ENCODE measurements at places on chromosomes 1 and 21.
A peak's percentile ranks its signal among the peaks of the same experiment; 100 is the strongest.

GRCh38 chr1:19010503-19010902 is 54.0 kb upstream of the IFFO2 start:
- no peak for DNase-seq

GRCh38 chr1:44000122-44000665 is 8.8 kb downstream of the CCDC24 start:
- DNase-seq = no peak

- DNase-seq = peak; percentile 6
These were observed 481 bp downstream of the TAL1 start for GRCh38 chr1:47231301-47232186.

DNA sequence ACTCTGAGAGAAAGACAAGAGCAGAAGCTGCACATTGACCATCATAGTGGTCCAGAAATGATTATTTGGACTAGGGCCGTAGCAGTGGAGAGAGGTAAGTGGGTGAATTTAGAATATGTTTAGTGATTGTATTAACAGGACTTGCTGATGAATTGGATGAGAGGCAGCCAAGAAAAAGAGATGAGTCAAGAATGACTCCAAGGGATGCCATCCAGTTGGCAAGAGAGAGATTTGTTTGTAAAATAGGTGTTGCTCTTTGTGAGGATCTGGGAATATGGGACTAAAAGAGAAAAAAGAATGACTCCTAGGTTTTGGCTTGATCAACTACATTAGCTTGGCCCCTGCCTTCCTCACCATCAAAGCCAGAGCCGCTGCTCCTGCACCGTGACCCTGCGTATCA is 54.2 kb upstream of the ARTN start:
- no peak for DNase-seq

DNA sequence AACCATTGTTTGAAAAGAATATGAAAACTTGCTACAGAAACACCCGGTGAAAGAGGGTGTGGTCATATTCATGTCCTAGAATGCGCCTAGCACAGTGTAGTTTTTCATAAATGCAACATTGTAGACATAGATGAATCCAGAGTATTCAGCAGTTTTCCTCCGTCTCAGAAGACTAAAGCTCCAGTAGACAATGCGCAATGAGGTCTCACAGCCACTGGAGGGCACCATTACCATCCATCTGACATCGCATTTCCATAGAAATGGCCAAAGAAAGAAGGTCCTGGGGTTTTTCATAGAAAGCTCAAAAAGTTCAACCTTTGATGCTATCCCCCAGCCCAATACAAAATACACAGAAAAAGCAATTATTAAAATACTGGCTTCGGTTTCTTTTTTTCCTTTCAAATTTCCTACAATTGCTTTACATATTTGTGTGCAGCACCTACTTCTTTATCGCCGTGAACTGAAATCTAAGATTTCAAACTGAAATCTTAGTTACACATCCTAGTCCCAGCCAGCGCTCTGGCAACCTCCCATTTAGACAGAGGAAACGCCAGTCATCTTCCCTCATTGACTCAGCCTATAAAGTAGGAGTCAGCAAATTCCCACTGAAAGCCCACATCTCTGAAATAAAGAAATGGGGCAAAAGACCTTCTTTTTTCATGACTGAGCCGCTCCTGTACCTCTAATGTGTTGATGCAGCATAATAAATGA is 3.9 kb upstream of the CD58 start:
- peak; percentile 51 for DNase-seq

DNA sequence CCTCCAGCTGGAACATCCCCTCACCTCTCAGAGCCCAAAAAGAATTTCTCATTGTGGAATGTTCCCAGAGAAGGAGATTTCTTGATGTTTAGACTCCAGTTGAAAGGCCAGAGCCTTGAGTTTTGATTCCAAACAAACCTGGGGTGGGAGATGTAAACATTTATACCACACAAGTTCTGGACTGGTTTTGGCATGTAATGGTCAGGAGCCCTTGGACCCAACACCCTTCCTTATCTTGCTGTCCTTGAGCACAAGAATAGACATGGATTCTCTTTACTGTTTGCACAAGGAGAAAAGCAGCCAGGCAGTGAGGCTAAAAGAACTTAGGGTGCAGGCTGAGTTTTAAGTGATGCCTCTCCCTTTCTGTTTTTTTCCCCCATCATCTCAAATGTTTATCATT is 4.5 kb downstream of the RHBG start:
- DNase-seq = no peak

DNA sequence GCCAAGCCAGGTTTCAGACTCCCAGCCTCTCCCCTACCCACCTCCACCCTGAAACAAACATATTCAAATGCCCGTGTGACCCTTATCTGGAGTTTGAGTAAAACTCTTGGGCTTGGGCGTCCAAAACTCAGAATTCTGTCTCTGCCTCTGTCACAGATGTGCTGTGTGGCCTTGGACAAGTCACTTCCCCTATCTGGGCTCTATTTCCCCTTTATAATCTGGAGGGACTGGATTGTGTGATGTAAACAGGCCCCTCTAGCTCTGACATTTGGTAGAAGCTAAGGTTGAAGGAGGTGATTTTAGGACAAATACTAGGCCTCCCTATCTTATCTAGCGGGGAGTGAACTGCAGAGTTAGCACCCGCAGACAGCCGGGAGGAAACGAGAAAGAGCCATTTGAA is 67.5 kb downstream of the IGSF21 start:
- no peak for DNase-seq

DNA sequence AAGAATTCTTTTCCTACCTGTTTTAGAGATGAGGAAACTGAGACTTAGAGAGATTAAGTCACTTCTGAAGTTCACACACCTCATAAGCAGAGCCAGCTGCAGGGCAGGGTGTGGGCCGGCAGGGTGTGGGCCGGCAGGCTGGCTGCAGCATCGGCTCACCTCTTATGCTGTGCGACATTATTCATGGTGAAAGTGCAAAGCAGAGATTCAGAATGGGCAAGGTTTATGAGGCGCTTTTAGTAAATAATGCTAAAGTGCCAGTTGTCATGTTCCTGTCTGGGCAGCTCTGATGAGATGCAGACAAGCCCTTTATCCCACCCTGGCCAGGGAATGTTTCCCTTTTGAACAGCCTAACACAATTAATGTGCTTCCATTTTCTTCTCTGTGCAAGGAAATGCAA is 14.6 kb downstream of the MAB21L3 start:
- DNase-seq = no peak

DNA sequence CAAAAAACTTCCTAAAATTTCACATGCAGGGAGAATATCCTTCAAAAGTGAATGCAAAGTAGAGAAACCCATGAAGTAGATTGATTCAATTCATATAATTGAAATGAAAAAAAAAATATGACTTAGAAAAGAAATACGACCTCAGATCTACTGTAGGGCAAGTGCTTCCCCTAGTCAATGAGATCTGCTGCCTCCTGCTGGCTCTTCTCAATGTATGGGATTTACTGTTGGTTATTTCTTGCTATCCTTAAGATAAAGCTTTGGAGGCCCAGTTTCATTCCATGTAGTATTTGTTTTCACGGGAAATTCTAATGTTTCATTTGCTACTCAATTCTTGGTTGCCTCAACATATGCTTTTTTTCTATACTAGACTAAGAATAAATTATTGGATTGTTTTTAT is 46.2 kb downstream of the ZNF648 start:
- no peak for DNase-seq

DNA sequence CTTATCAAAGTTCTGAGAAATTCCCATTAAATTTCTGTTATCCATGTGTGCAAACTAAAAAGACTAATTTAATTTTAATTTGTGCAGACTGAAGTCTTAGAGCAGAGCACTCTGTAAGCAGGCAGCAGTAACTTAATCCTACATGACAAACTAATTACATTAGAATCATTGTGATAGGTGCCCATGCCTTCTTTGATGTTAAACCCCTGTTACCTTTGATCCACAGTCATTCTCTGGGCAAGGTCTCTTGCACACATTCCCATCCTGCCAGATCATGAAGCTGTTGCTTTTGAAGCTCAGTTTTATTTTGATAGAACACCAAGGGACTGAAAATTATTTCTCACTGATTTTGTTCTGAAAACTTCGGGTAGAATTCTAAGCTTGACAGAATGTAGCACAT is 77.2 kb downstream of the BCAR3 start:
- no peak for DNase-seq

GRCh38 chr1:156406251-156406650 is 37.2 kb downstream of the RHBG start:
- DNase-seq = no peak

DNA sequence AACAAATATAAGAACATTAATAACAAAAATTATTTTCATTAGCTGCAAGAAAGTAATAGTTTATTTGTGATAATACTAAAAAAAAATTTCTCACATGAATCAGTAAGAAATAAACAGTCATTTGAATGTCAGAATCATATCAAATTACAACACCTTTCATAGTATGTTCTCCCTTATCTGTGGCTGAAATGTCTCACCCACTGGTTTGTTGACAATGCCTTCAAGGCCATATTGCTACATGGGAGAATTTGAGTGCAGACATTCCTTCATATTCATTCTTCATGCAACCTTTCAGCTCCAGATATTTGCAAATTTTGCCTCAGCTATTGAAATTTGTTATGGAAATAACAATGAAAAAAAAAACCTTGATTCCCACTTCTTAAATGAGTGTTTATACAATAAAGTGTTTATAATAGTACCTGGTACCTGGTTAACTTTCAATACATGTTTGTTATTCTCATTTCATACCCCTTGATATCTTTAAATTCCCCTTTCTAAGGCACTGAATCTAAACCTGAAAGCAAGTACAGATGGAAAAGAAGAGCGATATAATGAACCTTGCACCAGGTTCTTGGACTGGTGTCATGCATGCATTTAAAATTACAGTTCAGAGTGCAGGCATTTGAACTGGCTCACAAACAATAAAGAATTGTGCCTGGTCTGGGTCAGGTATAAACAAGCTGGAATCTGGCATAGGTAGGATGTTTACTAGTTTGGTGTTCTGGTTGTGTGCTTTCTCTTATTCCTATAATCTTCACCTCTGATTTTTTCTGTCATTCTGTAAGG is 242.2 kb upstream of the ADGRL2 start:
- no peak for DNase-seq

- DNase-seq = no peak
These were observed 3.0 kb downstream of the SWT1 start for GRCh38 chr1:185159966-185160365.

GRCh38 chr1:84632137-84632536 is 57.9 kb upstream of the CTBS start:
- DNase-seq = no peak

- no peak for DNase-seq
These were observed 48.1 kb downstream of the PCSK9 start for GRCh38 chr1:55087439-55087838.

- no peak for DNase-seq
These were observed 61.4 kb upstream of the TNFSF18 start for GRCh38 chr1:173112129-173112528.

DNA sequence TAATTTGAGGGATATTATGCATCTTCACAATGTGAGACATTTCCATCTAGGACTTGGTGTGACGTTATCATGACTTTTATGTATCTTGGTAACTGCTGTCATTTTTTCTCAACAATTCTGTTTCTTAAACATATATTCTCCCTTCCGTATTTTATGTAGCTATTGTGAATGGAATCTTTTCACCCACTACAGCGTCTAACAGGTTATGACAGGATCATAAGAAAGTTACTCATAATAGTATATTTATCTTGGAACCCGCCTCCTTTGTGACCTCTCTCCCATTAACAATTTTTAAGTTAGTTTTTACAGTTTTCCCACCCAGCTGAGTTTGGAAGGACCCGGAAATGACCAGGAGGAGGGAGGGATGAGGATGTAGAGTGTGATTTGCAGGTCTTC is 6.8 kb upstream of the DMRTA2 start:
- no peak for DNase-seq

DNA sequence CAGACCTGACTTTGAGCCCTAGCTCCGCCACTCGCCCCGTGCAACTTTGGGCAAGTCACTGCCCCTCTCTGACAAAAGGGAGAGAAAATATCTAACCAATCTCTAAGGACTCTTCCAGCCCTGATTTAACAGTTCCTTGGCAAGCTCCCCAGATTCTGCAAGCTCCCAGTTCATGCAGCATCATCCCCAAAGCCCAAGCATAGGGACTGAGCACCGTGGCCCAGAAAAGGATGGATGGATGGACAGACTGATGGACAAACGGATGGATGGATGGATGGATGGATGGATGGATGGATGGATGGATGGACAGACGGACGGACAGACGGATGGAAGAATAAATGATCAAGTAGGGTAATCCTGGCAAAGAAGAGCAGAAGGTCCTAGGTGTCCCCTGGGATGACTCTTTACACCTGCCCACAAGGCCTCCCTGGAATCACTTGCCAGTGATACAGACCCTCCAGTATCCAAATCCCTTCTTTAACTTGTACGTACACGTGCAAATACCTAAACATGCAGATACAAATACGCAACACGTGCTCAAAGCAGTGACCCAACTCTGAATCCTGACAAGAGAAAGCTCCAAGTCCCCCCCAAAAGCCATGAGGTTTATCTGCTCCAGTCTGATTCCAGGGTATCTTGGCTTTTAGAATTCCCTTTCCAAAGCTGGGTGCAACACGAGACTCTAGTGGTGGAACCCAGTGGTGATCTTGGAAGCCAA is 16.0 kb downstream of the IFFO2 start:
- no peak for DNase-seq

DNA sequence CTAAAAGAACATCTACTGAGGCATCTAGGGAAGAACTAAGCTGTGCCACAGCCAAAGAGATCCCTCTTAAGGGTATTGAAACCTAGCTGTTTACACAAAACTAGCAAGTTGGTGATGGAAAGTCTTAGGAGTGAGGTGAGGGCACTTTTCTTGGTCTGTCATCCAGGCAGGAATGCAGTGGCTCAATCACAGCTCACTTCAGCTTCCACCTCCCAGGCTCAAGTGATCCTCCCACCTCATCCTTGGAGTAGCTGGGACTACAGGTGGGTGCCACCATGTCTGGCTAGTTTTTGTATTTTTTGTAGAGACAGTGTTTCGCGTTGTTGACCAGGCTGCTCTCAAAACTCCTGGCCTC is 2.4 kb downstream of the PLEKHO1 start:
- no peak for DNase-seq

DNA sequence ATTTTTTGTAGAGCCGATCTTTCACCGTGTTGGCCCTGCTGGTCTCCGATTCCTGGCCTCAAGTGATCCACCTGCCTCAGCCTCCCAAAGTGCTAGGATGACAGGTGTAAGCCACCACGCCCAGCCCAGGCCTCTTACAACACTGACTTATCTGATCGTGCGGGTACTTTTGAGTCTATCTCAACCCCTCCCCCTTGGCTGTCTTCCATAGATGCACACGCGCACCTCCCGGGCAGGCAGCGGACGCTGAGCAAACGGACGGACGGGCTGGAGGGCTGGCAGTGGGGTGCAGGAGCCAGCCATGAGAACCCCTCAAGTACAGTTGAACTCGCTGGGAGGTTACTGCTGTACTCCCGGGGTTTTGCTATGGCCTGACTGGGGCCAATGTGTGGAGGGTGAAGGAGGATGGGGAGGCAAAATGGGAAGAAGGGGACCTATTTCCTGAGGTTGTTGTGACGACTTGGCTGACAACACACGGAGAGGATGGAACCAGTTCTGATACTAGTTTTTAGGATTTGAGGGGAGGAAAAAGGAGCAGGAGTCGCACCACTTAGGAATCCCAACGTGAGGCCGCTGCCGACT is 959 bp downstream of the CD58 start:
- DNase-seq = peak; percentile 64

GRCh38 chr1:241839369-241839979 is 8.5 kb upstream of the EXO1 start:
- no peak for DNase-seq
